ENCODE measurements at places on chromosomes 7 and 10.

GRCh38 chr7:28528899-28529298, 116.6 kb downstream of the CREB5 start:
- no peak for DNase-seq

DNA sequence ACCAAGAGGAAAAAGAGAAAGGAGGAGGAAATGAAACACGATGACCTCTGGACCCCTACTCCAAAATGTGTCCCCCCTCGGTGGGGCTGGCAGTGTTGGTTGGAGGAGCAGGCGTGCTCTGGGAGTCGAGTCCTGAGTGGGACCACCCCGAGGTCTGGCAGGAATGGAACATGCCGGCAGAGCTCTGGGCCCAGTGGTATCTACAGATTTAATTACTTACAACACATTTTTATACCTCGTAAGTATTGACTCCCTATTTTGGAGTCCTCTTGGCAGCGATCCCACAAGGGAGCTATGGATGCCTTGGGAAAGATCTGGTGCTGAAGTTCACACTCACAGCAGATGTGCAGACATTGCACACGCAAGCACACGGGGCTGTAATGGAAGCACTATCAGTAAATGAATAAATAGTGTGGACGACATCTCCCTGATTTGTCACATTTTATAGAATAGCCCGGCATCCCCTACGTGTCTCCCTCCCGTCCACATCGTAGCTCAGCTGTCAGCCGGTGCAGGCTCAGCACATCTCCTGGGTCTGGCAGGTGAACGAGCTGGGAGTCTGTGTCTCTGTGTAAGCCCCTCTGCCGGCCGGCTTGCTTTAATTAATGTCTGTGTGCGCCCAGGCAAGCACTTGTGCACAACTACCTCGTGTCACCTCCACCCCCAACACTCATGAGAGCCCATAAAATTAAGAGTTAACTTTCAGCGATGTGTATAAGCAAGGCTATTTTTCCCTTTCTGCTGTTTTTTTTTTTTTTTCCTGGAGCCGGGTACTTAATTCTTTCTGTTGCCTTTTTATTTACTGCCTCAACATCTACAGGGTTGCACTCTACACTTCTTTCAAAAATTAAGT, 603.2 kb downstream of the LRMDA start:
- no peak for DNase-seq

DNA sequence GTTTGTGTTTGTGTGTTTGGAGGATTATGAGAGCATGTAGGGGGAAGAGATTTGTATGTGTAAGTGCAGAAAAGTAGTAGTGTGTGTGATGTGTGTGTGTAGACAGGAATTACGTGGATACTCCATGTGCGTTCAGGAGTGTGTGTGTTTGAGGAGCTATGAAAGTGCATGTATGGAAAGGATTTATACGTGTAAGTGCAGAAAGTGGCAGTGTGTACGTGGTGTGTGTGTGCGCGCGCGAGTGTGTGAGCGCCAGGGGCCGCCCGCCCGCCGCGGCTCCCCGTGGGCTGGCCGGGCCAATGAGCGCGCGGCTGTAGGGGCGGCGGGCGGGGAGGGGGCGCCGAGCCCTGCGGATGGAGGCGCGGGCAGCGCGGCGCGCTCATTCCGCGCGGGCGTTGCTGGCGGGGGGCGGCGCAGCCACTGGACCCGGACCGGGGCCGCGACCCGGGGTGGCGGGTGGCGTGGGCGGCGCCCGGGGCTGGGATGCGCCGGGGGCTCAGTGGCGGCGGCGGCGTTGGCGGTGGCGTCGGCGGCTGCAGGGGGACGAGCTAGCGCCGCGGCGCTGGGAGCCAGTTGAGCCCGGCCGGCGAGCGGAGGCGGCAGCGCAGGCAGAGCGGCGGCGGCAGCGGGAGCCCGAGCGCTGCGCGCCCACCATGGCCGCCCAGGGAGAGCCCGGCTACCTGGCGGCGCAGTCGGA, at the start of gene BICC1:
Gene BICC1 (plus strand): TSS at position 382 of the 697 bp plus-strand sequence. CDS start 272 bp downstream, at position 654.
- DNase-seq = peak; percentile 43

- DNase-seq = no peak
These were observed 74.7 kb downstream of the ABCA13 start for GRCh38 chr7:48245751-48246472.

DNA sequence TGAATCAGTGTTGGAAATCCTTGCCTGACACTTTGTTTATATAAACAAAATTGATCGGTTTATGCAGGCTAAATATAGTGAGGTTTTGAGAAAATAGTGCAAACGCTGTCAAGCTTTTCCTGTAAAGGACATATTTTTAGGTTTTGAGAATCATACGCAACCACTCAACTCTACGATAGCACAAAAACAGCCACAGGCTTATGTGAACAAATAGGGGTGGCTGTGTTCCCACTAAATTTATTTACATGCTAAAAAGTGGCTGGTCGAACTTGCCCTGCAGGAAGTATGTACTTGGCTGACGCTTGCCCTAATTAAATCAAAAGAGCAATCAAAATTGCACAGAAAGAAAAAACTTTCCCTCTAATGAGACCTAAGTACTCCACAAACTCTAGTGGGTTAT, 234.7 kb upstream of the CACNA2D1 start:
- DNase-seq = no peak

- no peak for DNase-seq
These were observed 53.1 kb downstream of the PTEN start for GRCh38 chr10:87916515-87916914.

DNA sequence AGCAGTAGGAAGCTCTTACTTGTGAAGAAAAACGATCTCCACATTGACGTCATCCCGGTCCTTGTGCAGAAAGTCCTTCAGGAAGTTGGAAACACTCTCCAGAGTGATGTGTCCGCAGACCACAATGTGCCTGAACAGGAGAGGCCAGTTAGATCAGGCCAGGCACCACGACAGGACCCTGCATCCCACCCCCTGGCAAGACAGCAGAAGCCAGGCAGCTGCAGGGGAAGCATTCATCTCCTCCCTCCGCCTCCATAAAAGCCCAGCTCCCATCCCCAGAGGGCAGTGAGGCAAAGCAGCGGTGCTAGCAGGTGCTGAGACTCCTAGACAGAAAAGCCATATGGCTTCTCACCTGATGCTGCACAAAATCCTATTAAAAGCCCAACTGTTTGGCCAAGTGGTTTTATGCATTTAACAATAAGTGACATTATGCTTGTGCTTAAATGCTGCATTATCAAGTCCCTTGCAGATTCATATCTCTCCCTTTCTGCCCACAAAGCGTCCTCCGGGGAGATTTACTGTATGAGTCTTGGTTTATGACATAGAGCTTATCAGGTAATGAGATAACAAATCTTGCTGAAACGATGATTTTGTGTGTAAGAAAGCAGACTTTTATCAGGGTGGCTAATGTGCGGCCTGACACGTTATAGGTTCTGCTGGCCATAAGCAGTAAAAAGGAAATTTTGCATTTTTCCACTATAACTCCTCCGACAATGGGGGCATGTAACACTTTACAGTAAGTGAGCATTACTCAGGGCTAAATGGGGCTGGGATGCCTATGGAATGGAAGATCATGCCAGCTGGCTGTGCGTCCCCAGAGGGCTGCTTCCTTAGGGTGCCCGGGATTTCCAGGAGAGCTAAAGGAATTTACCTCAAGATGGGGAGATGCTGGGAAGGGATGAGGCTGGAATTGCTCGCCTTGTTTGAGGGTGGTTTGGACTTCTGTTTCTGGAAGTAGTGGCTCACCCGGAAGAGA, 546.9 kb downstream of the KCNMA1 start:
- DNase-seq = no peak

- no peak for DNase-seq
These were observed 13.6 kb upstream of the GPR37 start for GRCh38 chr7:124779194-124779593.

GRCh38 chr7:37657816-37658215, 25.8 kb upstream of the GPR141 start:
- DNase-seq = no peak

GRCh38 chr10:33095867-33096815, 138.1 kb upstream of the ITGB1 start:
- DNase-seq = no peak

DNA sequence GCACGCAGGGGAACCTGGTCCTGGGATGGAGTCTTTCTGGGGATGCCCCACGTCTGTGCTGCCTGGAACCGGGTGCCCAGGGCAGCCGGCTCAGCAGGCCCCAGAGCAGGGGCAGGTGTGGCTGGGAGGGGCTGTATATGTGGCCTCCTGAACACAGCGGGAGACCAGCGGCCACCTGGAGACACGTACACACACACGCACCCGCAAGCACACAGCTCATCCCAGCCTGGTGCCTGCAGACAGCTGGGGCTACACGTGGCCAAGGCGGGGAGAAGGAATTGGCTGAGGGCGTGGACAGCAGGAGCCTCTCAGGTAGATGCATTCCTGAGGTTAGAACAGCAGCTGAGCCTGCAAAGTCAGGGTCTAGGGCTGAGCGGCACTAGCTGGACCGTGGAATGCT, 14.0 kb downstream of the ADAM8 start:
- no peak for DNase-seq

- DNase-seq = no peak
These were observed 3.5 kb upstream of the SCIN start for GRCh38 chr7:12567015-12567414.

DNA sequence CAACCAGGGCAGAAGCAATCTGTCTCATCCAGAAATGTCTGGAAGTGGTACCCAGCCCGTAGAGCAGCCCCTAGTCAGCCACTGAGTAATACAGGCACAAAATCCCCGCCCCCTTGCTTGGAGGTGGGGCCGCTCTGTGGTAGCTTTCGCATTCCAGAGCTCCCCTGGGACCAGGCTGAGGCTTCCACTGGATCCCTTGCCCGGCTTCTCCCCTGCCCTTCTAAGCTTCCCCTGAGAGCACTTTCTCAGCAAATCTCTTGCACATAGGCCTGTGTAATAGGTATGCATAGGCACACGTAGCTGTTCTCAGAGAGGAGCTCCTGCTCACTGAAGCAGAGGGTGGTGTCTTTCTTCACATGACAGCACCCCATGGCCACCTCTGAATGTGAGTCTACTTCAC, 144.2 kb downstream of the BMS1 start:
- peak; percentile 43 for DNase-seq

- no peak for DNase-seq
These were observed 145.2 kb upstream of the UNC5B start for GRCh38 chr10:71067098-71067740.

GRCh38 chr7:151851145-151851751, 25.7 kb downstream of the PRKAG2 start:
- DNase-seq = no peak

- DNase-seq = no peak
These were observed 25.0 kb downstream of the IGF2BP3 start for GRCh38 chr7:23445326-23445725.

GRCh38 chr7:155090684-155091083, 20.6 kb downstream of the HTR5A start:
- no peak for DNase-seq

GRCh38 chr10:118193642-118194041, 146.9 kb upstream of the RAB11FIP2 start:
- DNase-seq = no peak

DNA sequence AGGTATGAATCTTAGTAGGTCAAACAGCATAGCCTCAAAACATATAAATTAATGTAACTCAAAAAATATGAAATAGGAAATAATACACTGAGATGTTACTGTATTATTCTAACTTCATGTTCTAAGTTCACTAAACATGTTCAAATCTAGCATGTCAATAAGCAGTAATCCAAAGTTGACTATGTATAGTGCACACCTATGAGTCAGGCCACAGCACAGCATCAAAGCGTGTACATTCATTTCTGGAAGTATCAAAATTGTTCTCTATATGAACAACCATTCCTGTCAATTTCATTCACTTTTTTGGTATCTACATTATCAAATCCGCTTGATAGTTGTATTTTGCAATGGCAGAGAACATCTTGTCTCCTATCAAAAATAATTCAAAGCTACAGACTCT, 418.9 kb upstream of the POM121L12 start:
- no peak for DNase-seq

DNA sequence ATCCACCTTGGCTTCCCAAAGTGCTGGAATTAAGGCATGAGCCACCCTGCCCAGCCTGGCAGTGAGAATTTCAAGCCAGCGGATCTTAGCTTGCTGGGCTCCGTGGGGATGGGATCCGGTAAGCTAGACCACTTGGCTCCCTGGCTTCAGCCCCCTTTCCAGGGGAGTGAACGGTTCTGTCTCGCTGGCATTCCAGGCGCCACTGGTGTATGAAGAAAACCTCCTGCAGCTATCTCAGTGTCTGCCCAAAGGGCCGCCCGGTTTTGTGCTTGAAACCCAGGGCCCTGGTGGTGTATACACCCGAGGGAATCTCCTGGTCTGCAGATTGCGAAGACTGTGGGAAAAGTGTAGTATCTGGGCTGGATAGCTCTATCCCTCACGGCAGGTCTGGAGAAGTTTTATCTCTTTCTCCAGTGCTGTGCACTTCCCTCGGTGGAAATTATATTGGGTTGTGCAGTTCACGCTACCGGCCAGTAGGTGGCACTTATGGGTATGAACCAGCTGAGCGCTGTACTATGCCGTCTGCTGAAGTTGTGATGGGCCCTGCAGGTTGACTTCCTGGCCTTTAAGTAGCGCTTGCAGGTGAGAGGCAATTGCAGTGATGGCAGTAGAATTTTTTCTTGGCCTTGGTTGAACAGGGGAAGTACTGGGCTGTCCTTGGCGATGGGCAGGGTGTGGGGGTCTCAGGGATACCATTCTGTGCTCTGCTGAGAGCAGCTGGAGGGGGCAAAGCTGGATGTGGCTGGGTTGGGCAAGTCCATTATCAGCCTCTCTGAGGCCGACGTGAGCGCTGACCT, 138.0 kb upstream of the MTPN start:
- DNase-seq = peak; percentile 42

- no peak for DNase-seq
These were observed 25.8 kb downstream of the AKR1C8 start for GRCh38 chr10:5159126-5159525.

GRCh38 chr10:103127241-103127640, 65.8 kb downstream of the NT5C2 start:
- no peak for DNase-seq

DNA sequence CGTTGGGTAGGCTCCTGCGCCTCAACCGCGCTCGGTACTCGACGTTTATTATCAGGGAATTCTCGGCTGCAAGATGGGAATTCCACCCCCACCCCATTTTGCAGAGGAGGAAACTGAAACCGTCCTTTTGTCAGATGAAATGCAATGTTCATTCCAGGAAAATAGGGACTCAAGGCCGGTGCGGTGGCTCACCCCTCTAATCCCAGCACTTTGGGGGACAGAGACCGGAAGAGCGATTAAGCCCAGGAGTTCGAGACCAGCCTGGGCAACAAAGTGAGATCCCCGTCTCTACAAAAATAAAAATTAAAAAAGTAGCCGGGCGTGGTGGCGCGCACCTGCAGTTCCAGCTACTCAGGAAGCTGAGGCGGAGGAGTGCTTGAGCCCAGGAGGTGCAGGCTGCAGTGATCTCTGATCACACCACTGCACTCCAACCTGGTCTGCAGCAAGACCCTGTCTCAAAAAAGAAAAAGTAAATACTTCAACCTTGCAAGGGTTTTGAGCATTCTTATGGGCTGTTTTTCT, 720 bp upstream of the RFC2 start:
- DNase-seq = no peak

- peak; percentile 9 for DNase-seq
These were observed 31.2 kb downstream of the PRTFDC1 start for GRCh38 chr10:24920907-24921881.
